Spinal cord (tissue), 10 donors: ENCODE measurements at places on chromosomes 7 and 10.

GRCh38 chr10:73095481-73096021, 1.1 kb downstream of the P4HA1 start:
- peak; percentile 69 for DNase-seq

- DNase-seq: no peak
These were observed 31.0 kb downstream of the PRSS2 start for GRCh38 chr7:142801601-142802295.

DNA sequence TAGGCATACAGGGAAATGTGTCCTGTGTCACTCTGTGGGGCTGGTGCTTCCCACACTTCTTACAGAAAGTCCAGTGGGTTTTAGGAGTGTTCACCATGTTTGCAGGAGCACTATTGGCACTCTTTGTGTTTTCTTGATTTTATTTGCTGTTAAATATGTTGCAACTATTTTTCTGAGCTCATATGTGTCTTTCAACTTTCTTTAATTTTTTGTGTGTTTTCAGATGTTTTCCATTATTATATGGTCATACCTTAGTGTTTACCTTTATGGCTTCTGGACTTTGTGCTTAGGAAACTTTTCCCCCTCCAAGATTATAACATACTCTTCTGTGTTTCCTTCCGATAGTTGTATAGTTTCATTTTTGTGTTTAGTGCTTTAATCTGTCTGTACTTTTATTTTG, 20.8 kb upstream of the NUDCD3 start:
- DNase-seq: no peak

DNA sequence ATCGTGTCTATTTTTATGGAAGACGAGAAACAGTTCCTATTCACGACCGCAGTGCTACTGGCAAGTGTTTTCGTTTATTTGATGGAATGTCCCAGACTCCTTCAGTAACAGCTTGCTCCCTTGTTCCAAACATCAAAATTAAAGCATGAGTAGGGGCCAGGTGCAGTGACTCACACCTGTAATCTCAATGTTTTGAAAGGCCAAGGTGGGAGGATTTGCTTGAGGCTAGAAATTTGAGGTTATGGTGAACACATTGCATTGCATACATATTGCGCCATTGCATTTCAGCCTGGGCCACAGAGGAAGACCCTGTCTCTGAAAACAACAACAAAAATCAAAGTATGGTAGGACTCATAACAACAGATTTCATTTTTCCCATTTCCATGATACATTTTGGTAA, 22.8 kb downstream of the PTTG1IP2 start:
- no peak for DNase-seq

DNA sequence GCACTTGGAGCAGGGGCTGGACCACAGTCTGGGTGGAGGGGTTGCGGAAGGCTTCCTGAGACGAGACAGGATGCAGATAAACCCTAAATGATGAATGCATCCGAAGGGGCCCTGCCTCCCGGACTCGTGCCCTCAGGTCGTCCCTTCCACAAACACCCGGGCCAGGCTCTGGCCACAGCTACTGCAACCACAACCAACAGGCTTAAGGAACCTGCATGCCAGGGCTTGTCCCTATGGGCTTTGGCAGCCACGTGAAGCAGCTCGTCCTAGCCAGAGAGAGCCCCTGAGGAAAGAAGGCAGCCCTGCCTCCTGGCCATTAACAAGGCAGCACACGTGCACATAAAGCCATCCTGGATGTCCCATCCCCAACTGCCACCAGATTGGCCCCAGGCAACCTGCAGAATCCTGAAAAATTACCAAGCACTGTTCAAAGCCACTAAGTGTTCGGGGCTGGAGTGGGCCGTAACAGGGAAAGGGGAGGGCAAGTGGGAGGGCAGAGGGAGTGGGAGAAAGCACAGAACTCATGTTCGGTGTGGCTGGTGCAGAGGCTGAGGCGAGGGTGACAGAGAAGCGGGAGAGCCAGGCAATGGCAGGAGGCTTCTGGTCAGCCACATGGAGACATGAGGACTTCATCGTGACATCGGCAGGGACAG, 62.7 kb downstream of the MAD1L1 start:
- DNase-seq: no peak

- no peak for DNase-seq
These were observed 148.0 kb downstream of the BICC1 start for GRCh38 chr10:58660575-58661255.
